ENCODE measurements at places on chromosomes 4 and X.

DNA sequence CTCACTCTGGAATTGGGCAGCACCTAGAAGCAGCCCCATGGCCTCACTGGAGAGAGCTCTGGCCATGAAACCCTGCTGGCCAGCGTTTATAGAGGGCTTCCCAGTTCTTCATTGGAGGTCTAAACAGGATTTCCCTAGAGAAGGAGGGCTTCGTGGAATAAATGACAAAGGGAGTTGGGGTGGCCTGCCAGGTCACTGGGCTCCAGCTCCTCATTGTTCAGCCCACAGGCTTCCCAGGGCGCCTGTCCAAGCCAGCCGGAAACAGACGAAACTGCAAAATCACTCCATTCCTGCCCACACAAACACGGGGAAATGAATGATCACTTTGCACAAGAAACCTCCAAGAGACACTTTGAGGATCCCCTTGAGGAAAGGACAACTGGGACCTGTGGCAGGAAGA, 189.7 kb downstream of the TSPAN5 start:
- no peak for DNase-seq

- DNase-seq, result peak; percentile 66
Observed at GRCh38 chr4:47837094-47837907, 566 bp downstream of the CORIN start.

DNA sequence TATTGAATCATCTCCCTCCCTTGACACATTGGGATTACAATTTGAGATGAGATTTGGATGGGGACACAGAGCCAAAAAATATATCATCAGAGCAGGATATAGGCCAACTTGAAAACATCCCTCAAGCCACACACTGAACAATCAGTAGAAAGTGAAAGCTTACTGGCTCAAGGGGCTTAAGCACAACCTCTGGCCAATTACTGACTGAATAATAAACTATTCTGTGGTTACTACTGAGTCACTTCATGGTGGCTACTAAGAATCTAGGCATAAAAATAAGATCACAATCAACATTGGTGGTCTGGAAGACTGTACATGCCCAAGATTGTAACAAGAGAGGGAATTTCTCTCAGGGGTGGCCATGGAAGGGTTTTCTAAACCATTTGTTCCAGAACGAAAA, 27.4 kb upstream of the GPR174 start:
- DNase-seq, result no peak

DNA sequence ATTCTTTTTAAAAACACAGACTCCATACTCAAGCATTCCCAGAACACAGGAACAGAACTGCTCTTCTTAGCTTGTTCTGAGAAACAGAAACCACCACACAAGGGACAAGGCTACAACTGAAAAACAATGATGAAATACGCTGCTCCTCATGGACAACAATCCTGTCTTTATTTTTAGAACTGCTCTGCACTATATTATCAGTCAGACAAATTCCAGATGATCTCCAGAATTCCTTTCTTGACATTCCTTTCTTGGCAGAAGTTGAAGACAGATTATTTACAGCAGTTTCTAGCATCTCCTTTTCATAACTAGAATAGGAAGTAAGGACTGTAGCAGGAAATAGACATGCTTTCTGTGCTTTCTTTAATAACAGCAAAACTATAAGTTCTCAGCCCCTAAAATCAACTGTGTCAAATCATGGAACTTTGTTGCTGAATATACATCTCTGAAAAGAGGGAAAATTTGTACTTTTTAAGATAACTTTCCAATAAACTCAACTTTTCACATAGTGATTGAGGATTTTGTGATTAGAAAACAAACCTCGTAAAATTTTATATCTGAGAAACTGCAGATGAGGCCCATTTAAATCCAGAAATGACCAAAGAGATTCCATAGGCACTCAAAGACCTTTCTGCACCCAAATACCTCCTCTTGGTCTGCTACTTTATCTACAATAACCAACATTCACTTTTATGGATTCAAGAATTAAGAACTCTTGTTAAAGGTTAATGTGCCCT, 35.9 kb downstream of the ANTXR2 start:
- DNase-seq, result no peak
